ENCODE measurements at places on chromosomes 6 and 20.

- DNase-seq: no peak
Measured at GRCh38 chr6:166514196-166514595, 72.3 kb downstream of the RAMACL start.

- DNase-seq: no peak
Measured at GRCh38 chr20:62367136-62367632, at the start of gene LAMA5. TSS of gene LAMA5 (minus strand) at chr20:62367312. CDS start at chr20:62367245, 67 bp downstream.

- no peak for DNase-seq
Measured at GRCh38 chr6:13334953-13335352, 6.6 kb upstream of the TBC1D7 start.

GRCh38 chr20:19026121-19026878 lies 186.1 kb upstream of the SLC24A3 start:
- DNase-seq: no peak

DNA sequence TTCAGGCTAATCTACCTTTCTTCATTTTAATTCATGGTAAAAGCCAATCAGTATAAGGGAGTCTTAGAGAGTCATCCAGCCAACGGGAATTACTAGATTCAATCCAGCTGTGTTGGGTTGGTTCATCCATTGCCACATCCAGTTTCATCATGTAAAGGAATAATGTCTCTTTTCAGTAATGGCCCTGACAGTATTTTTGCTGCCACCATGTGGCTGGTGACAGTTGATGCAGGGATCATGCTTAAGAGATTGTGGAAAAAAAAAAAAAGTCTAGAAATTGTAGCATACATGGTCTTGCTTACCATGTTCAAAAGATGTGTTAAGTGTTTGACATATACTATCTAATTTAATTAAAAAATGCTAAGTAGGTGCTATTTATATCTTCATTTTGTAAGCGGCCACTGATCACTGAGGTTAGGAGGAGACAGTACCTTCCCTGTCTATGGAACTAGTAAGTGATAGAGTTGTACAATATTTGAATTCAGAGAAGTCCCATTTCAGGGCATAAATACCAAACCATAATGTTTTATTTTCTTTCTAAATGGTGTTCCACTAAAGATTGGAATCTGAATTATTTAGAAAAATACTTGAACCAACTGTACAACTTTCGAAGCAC lies 135.9 kb downstream of the KHDRBS2 start:
- DNase-seq: no peak

DNA sequence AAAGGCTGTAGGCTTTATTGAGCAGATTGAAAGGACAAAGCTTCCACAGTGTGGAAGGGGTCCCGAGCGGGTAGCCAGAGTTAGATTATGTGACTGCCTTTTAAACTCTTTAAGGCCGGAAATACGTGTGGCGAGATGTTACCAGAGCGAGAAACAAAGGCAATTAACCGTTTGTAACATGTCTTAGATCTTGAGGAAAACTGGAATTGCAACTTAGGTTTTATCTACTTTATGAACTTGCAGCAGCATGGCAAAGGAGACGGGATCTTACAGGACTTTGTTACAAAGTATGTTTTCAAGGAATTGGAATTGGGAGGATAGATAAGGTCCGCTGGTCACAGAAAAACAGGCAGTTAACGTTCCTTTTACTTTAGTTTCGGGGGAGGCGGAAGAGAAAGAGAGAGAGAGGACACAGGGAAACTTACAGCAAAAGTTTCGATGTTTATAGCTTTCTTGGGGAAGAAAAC lies 594.7 kb upstream of the ADGRB3 start:
- DNase-seq: no peak

- DNase-seq: no peak
Measured at GRCh38 chr20:25257756-25258475, 10.0 kb downstream of the PYGB start.

DNA sequence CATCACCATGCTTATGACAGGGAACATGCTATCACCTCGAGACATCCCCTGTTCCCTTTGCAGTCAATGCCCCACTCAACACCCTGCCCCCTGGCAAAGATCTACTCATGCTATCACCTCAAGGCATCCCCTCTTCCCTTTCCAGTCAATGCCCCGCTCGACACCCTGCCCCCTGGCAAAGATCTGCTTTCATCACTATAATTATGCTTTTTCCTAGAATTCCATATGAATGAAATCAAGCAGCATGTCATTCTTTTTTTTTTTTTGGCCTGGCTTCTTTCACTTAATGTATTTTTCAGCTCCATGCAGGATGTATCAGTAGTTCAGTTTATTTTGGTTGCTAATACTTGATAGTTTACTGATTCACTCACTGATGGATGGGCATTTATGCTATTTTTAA lies 554.9 kb downstream of the CDH26 start:
- DNase-seq: no peak

GRCh38 chr20:12270863-12271262 lies 353.2 kb downstream of the BTBD3 start:
- no peak for DNase-seq

GRCh38 chr6:87099472-87099871 lies 4.6 kb upstream of the CGA start:
- DNase-seq: no peak

DNA sequence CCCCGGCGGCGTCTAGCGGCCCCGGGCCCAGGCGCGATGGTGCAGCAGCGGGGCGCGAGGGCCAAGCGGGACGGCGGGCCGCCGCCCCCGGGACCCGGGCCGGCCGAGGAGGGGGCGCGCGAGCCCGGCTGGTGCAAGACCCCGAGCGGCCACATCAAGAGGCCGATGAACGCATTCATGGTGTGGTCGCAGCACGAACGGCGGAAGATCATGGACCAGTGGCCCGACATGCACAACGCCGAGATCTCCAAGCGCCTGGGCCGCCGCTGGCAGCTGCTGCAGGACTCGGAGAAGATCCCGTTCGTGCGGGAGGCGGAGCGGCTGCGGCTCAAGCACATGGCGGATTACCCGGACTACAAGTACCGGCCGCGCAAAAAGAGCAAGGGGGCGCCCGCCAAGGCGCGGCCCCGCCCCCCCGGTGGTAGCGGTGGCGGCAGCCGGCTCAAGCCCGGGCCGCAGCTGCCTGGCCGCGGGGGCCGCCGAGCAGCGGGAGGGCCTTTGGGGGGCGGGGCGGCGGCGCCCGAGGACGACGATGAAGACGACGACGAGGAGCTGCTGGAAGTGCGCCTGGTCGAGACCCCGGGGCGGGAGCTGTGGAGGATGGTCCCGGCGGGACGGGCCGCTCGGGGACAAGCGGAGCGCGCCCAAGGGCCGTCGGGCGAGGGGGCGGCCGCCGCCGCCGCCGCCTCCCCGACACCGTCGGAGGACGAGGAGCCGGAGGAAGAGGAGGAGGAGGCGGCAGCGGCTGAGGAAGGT lies 715 bp downstream of the SOX12 start:
- DNase-seq: no peak

DNA sequence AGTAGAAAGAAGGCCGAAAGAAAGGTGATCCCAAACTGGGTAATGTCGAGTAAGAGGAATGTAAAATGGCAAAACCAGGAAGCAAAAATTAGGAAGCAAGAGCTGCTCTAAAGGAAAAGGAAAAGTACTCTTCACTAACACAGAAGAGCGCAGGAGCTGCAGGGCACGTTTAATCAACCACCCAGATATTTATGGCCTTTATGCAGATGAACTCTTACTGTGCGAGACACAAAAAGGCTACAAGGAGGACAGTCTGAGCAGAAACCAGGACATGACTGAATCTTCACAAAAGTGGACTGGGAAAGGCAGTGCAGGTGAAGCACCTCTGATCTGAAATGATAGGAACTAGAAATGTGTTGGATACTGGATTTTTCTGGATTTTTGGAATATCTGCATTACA lies 15.2 kb upstream of the PRR18 start:
- no peak for DNase-seq

GRCh38 chr20:34997131-34997561 lies 41.5 kb downstream of the MYH7B start:
- no peak for DNase-seq

- no peak for DNase-seq
Measured at GRCh38 chr6:6683969-6684833, 95.7 kb downstream of the LY86 start.

DNA sequence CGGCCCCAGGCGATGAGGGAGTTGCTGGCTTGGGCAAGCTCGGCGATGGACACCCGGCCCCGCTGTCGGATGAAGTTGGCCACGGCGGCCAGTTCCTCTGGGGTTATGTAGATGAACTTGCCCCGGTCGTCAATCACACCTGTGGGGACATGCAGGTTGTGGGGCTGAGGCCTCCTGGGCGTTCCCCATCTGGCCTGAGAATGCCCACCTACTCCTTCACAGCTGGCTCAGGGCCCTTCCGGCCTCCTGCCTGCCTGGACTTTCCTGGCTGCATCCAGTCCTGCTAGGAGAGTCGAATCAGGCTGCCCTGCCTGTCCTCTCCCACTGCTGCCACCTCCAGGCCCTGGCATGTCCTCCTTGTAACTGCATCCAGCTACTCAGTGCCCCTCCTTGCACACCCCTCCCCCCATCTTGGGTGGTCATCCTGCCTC lies 13.8 kb downstream of the DDRGK1 start:
- no peak for DNase-seq

GRCh38 chr6:33716379-33716778 lies 4.9 kb upstream of the UQCC2 start:
- no peak for DNase-seq
